AG04449 (cell line): ENCODE measurements at places on chromosomes 2 and 18.

GRCh38 chr2:137420744-137421143 lies 543.5 kb upstream of the HNMT start:
- DNase-seq: no peak

DNA sequence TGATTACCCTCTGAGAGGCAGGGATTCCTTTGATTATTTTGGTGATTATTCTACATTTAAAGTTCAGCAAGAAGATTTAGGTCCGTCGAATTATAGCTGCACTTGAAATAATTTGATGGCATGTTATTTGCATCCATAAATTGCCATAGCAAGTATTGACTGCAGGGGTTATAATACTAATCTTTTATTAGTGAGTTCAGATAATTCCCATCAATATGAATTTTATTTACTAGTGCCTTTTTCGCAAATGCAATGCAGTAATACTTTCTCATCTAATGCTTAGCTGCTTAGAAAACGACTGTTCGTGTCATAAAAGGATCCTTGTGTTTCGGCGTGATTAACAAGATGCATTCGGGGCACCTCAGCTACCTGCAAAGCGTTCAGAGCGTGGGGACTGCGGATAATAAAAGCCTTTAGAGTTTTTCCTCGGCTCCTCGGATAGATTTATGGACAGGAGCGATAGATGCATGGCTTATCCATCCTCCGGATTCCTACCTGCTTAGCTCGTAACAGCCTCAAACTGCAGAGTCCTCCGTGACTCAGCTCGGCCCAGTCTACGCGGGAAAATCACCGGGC lies 2.5 kb upstream of the GBX2 start:
- DNase-seq: no peak

DNA sequence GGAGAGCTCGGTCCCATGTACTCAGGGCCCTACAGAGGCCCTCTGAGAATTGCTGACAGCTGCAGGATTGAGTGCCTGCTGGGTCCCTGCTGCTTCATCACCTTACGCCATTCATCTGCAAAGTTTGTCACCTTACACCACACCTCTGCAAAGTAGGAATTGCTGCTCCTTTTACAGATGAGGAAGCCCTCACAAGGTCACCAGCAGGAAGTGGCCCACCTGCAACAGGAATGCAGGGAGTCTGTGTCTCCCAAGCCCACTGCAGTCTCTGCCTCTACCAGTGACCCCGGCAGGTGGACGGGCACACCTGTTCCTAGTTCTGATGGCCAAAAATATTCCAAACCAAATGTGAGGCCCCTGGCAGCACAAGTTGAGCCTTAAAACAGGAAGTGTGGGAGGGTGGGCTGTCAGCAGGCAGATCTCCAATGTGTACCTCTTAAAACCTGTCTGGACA lies 441.4 kb downstream of the NBAS start:
- no peak for DNase-seq

DNA sequence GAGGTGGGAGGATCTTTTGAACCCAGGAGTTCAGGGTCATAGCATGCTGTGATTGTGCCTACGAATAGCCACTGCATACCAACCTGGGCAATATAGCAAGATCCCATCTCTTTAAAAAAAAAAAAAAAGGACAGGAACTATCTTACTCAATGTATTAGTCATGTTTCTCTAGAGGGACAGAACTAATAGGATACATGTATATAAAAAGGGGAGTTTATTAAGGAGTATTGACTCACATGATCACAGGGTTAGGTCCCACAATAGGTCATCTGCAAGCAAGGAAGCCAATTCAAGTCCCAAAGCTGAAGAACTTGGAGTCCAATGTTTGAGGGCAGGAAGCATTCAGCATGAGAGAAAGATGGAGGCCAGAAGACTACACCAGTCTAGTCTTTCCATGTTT lies 18.8 kb upstream of the CASP10 start:
- no peak for DNase-seq

DNA sequence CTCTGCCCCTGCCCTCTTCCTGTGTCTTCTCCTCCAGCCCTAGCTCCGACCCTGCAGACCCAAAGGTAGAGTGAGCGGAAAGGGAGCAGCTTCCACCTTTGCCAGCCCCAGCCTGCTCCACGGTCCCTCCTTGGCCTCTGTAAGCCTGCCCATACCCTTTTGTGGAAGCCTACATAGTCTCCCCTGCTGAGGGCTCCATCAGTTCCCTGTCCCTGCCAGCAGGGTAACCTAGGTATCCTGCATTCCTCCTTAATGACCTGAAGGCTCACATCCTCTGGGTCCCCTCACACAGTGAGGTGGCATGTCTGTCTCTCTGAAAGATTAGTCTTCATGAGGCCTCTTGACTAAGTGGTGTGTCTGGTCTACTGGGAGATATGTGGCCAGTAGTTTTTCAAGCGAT lies 20.5 kb upstream of the ACKR3 start:
- no peak for DNase-seq

DNA sequence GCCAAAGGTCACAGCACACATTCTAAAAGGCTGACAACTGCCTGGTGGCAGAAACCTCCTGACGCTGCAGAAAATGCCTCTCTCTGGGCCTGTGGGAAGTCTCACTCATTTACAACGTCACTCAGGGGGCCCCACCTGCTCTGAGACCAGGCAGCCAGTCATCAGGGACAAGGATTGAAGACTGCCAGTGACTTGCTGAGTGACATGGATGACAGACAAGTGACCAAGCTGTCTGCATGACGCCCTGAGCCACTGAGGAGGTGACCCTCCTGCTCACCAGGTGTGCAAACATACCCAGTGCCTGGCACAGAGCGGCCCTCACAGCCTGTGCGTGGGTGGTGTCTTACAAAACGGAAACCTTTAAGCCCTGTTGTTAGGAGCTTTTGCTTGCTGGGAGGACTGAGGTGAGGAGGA lies 392.4 kb downstream of the TNS1 start:
- no peak for DNase-seq

- no peak for DNase-seq
These were observed 50.2 kb downstream of the TGOLN2 start for GRCh38 chr2:85277416-85278158.

DNA sequence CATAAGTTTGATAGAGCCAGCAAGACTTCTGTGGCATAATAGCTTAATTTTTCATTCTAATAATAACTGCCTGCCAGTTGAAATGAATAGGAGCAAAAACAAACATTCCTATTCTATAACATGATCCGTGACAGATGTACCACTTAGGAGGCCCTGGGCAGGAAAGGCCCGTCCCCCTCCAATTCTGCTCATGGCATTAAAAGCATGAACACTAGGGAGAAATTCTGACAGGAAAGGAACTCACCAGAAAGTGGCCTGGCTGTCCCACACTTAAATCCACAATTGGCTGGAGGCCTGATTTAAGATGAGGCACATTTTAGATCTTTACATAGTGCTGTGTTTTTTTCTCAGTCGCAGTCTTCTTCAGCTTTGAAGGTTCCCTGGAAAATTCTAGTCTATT lies 261.9 kb upstream of the ETAA1 start:
- DNase-seq: no peak

DNA sequence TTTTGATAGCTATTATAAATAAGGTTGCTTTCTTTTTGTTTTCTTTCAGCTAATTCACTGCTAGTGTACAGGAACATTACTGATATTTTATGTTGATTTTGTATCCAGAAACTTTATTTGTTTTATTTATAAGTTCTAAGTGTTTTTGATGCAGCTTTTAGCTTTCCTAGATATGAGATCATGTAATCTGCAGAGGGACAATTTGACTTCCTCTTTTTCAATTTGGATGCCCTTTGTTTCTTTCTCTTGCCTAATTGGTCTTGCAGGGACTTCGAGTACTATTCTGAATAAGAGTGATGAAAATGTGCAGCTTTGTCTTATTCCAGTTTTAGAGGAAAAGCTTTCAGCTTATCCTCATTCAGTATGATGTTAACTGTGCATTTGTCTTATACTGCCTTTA lies 643.4 kb upstream of the CDH2 start:
- no peak for DNase-seq
